ENCODE measurements at places on chromosomes 16 and 17.
A peak's percentile ranks its signal among the peaks of the same experiment; 100 is the strongest.

- DNase-seq: no peak
Measured at GRCh38 chr17:49899191-49899485, 51.3 kb upstream of the TAC4 start.

- no peak for DNase-seq
Measured at GRCh38 chr16:57022445-57022844, 33.1 kb downstream of the NLRC5 start.

DNA sequence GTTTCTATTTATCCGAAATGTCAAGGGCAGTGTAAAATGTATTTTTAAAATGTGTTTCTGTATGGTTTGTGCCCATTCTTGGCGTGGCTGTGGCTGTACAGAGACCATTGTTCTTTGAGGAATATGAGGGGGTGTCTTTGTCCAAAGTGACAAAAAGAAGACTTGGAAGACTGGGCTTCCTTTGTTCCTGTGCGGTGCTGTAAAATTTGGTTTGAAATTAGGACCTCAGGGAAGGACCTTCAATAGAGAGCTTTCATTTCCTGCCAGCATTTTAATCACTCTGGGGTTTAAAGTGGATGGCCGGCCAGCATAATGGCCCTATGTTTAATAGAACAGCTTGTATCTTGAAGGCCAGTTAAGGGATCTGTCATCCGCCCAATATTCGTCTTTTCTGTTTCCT, 190.1 kb upstream of the TBX2 start:
- no peak for DNase-seq

GRCh38 chr16:28826141-28826540, 3.3 kb downstream of the ATXN2L start:
- no peak for DNase-seq

GRCh38 chr17:31128241-31128640, 33.5 kb downstream of the NF1 start:
- no peak for DNase-seq

DNA sequence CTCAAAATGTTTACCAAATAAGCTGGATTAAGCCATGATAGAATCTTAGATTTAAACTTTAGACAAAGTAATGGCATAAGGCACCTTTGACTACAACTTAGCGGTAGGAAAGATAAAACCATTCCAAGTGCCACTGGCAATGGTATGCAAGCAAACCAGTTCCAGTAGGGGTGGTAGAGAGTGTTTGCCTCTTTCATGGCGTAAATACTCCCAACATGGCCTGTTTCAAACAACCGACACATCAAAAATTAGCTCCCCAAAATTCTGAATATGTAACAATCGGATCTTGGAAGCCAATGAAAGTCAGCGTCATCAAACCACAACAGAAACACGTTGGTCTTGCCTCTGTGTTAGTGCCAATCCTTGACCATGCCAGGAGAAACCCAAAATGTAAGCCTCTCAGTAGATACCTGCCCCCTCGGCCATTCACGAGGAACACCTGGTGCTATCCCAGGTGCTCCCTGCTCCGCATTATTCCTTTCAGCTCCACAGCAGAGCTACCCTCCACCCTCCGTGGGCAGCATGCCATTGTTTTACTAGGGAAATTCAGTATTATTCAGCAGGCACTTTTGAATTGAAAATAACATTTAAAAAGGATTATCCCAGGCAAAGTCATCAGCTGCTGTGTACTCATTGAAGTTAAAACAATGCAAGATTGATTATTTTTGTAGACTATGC, 307.8 kb upstream of the CDH11 start:
- no peak for DNase-seq

- DNase-seq: no peak
Measured at GRCh38 chr17:57296231-57296630, 39.9 kb downstream of the MSI2 start.

GRCh38 chr17:1398931-1399678, 917 bp downstream of the YWHAE start:
- peak; percentile 18 for DNase-seq

DNA sequence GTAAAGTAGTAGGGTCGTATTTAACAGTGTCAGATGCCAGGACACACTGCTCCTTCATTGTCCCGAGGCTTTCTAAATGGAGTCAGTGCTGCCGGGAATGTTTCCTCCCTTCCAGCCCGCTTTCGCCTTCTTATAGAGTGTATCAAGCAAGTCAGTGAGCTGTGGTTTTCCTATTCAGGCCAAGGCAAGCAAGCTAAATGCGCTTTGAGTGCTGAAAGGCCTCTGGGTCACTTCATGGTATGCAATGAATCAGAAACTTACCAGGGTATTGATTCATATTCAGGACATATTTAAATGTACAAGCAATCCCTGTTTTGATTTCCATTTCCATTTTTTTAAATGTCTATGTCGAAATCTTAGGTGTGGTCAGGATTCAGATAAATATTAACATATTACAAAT, 327.9 kb upstream of the SOX9 start:
- DNase-seq: no peak

- DNase-seq: no peak
Measured at GRCh38 chr16:85860413-85861094, 38.4 kb upstream of the IRF8 start.

DNA sequence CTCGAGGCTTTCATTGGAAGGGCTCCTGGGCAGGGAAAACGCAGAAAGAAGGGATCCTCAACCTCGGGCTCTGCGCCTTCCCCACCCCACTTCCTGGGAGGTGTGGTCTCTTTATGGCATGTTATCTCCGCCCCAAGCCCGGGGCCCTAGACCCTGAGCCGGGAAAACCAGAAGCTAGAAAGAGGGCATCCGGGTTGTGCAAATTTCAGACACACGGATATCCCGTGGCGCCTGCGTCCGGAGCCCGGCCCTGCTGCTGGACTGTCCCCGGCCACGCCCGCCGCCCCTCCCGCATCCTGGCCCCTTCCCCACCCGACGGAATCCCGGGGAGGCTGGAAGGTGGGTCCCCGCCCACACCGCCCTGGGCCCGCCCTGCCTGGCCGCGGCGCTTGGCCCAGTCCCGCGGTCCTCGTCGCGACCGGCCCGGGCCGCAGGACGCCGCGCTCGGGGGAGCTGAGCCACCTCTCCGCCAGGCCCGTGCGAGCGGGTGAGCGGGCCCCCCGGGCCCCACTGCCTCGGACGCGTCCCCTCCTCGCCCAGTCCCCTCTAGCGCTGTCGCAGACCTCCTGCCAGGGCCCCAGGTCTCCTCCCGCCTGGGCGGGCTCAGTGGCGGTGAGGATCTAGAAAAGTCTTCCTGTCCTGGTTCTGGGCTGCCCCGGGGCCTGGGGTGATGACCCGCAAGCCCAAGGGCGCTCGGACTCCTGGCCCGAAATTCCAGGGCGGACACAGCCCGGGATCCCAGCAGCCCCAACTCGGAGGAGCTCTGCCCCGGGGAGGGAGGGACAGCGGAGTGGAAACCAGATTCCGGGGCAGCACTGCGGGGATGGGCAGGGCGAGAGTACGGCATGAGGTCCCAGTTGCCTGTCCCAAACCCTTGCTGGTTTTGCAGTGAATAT, at the start of gene SLC16A5:
Gene SLC16A5, plus strand, starts transcription at position 397 of the 896 bp plus-strand sequence. CDS start 5,683 bp downstream, outside the sequence.
- DNase-seq: peak; percentile 58

DNA sequence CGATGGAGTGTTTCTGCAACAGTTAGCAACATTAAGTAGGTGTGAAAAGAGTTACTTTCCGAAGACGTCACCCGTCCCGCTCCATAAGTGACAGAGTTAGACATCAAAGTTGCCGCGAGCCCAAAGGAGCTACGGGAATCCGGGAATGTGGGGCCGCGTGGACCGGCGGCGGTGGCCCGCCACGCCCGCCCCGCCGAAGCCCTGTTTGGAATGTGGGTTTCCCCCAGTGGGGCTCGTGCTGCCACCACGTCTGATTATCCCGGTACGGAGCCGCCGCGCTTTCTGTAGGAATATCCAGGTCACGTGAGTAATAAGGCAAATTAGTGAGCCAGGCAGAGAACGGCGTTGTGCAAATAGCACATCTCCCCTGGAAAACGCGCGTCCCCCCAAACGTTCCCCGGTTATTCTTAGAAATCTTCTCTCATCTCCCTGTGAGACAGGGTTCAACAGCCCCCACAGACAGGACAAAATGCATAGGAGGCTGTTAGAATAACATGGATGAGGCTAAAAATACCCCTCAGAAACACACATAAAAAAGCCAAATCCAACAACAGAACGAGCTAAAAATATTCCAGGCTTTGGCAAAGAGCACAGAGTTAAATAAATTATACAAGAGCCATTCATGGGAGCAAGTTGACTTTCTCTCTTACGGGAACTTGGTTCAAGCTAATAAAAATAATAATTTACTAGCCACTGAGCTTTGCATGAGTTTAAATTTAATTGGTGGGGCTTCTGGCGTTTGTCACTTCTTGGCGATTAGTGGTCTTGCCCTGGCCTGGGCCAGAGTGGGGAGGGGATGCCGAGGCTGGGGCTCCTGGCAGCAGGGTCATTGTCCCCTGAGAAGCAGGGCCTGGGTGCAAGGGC, 8.6 kb downstream of the BAHCC1 start:
- no peak for DNase-seq

GRCh38 chr17:77728871-77729270, 229.6 kb upstream of the TNRC6C start:
- no peak for DNase-seq

DNA sequence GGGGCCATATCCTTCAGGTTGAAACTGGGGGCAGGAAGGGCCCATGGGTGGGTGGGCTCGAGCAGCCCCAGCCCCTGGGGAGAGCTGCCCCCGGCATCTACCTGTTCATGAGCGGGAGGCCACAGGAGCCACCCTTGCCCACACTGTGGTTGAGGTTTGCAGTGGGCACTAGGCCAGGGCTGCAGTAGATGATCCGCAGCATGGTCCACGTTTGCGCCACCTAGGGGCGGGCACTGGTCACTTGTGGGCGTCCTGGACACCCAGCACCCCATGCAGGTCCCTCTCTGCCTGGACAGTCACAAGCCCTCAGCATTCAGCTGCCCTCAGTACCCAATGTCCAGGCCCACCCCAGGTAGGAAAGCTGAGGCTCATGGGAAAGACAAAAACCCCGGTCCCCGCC, 1.8 kb upstream of the JMJD8 start:
- DNase-seq: no peak

- no peak for DNase-seq
Measured at GRCh38 chr16:62135446-62135845, 99.2 kb upstream of the CDH8 start.

DNA sequence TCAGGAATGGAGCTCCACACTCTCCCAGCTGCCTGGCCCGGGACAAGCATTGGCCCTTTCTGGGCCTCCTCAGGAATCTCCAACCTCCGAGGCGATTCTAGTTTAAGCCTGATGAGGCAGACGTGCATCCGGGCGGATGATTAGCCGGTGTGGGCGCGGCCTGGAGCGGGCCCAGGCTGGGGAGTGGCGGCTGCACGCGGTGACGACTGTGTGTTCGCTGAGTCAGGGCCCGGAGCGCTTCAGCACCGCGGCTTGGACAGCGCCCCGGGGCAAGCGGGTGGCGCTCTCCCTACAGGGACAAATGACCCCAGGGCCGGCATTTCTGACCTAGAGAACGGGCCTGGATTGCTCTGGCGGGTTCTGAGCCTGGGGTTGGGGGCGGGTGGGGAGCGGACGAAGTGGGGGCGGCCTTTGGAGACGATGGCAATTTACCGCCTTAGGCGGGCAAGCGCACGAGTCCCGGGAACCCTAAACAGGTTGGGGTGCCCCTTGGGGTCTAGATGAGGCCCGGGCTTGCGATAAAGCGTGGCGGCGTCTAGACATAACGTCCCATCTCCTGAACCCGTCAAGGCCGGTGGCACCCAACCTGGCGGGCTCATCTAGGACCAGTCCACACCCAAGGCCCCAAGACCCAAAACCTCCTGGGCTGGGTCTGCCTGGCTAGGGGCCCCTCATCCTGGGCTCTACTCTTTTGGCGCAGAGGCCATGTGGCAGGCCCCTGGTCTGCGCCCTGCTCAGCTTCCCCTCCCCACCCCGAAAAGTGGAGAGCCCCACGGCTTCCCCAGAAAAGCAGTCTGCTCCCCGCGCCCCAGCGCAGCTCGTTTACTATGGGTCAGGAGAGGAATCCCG, 22.3 kb upstream of the ZNHIT3 start:
- peak; percentile 71 for DNase-seq

DNA sequence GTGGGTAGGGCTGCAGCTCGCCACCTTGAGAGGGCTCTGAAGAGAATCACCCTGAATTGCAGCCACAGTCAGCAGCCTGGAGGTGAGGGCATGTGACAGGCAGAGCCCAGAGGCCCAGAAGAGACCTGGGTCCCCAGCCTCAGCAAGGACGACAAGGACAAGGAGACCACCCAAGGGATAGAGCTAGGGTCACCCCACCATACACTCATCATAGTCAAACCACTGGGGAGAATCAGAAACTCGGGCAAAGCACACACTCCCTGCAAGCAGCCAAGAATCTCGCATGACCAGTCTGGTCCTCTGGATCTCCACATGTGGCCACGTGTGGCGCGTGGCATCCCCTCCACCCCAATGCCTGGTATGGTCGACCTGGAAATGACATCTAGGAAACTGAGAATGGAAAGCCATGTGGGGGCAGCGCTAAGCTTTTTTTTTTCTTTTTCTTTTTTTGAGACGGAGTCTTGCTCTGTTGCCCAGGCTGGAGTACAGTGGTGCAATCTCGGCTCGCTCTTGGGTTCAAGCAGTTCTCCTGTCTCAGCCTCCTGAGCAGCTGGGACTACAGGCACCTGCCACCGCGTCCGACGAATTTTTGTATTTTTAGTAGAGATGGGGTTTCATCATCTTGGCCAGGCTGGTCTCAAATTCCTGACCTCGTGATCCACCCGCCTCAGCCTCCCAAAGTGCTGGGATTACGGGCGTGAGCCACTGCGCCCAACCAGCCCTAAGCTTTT, 4.6 kb upstream of the SPHK1 start:
- DNase-seq: no peak

DNA sequence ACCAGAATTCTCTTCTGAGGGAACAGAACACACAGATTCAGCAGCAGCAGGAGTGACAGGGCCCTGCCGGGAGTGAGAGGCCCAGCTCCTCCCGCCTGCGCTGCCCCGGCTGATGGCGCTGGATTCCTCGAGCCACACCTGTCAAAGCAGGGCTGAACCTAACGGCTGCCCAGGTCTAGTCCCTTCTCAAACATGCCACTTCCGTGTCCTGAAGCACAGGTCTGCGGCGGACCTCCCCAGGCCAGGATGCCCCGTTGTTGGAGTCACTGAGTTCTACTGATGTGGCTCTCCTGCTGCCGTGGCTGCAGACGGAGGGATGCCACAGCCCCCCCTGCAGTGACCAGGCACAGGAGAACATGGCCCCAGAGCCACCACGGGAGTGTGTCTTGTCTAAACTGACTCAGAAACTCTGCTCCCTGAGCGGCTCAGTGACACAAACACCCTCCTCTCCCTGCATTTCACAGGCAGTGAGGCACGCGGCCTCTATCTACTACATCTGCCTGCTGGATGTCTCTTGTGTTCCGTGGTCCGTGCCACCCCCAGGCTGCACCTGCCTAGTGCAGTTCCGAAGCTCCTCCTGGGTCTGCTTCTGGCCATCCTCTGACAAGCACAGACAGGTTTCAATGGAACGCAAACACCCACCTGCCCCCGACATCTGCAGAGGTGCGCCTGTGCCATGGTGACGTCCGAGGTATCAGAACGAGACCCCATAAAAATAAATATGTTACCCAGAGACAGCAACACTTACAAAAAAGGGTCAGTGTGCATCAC, 44.7 kb upstream of the DNAH17 start:
- DNase-seq: no peak

- no peak for DNase-seq
Measured at GRCh38 chr16:13708347-13709120, 211.4 kb upstream of the ERCC4 start.
